NT2/D1 (cell line): ENCODE measurements at places on chromosomes 1 and 21.

DNA sequence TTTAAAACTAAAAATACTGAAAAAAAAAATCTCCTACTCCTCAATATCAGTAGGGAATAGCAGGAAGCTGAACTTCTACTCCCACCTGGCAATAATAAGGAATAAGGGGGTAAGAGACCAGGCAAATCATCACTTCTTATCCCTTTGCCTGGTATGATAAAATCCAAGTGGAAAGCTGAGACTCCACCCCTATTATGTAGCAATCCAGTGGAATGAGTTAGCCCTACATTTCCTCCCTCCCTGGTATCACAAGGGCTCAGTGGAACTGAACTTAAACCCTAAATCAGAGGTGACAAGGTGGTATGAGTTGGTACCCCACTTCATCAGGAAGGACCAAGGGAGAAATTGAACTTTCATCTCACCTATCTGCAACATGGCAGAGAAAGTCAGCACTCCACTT lies 25.7 kb downstream of the TRIM33 start:
- no peak for DNase-seq

GRCh38 chr21:15088488-15088887 lies 23.7 kb upstream of the NRIP1 start:
- no peak for DNase-seq

GRCh38 chr1:165645654-165646366 lies 14.8 kb downstream of the MGST3 start:
- DNase-seq = no peak

DNA sequence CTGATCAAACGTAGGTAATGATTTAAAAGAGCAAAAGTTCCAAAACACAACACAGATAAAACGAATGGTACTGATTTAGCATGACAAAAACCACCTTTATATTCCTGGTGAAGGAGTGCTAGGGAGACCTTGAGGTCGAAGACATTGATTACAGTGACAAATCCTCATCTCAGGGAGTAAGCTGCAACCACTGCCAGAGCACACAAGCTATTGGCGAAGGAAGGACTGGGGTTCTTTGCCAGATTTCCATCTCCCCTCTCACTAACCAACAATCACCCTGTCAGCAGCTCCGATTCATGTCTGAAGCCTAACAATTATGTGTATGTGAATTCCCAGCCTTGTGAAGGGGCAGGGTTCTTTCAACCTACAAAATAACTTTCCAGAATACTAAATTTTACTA lies 40.2 kb upstream of the DMRTB1 start:
- no peak for DNase-seq

DNA sequence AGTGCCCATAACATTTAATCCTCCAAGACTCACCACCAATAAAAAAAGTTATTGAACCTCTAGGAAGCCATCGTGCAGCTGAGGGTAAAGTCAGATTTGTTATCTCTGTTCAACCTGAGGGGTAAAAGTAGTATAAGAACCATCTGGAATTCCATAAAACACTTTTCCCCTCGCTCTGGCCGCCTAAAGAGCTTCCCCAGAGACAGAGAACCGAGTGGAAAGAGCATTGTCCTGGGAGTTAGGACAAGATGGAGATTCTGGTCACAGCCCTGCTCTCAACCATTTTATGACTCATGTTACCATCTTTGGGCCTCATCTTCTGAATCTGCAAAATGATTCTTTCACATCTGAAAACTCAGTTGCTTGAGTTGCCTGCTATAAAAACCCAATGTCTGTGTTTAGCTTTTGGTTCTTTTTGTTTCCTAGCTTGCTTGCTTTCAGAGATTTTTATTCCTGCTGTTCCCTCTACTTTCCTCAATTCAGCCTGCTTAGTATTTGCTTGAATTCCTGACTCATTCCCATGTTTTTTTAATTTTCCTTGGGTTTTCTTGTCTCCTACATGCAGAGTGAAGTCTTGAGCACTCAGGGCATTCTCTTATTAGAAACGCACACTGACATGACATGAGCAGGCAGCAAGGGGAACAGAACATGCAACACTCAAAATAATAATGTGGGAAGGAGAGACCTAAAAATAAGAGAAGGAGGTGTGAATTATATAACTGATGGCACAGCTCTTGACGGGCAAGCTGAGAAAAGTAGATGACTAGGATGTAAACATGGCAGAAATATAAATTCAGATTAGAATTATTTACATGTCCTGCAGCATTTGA lies 1.7 kb downstream of the EPHX4 start:
- DNase-seq = no peak

GRCh38 chr1:105678334-105678733 lies 1378.1 kb upstream of the PRMT6 start:
- no peak for DNase-seq
